ENCODE measurements at places on chromosomes 5 and 9. TPM values are rescaled to one million over a fixed set of nuclear protein-coding genes. Genes with fewer than 3 reads are reported as not detected.

- no peak overlapping the region for H3K4me3 ChIP-seq
- DNase-seq = no peak
- H3K27me3 ChIP-seq = no peaks in the 10 kb centered on the region
These were observed 10.3 kb downstream of the CETN3 start for GRCh38 chr5:90399251-90399650.

- H3K27me3 ChIP-seq = no peaks in the 10 kb centered on the region
- no peaks in the 10 kb centered on the region for H3K4me1 ChIP-seq
- H3K36me3 ChIP-seq = peaks cover 47% of the 10 kb centered on the region
- no peak overlapping the region for H3K27ac ChIP-seq
These were observed 13.7 kb downstream of the SUB1 start for GRCh38 chr5:32598997-32599549.

DNA sequence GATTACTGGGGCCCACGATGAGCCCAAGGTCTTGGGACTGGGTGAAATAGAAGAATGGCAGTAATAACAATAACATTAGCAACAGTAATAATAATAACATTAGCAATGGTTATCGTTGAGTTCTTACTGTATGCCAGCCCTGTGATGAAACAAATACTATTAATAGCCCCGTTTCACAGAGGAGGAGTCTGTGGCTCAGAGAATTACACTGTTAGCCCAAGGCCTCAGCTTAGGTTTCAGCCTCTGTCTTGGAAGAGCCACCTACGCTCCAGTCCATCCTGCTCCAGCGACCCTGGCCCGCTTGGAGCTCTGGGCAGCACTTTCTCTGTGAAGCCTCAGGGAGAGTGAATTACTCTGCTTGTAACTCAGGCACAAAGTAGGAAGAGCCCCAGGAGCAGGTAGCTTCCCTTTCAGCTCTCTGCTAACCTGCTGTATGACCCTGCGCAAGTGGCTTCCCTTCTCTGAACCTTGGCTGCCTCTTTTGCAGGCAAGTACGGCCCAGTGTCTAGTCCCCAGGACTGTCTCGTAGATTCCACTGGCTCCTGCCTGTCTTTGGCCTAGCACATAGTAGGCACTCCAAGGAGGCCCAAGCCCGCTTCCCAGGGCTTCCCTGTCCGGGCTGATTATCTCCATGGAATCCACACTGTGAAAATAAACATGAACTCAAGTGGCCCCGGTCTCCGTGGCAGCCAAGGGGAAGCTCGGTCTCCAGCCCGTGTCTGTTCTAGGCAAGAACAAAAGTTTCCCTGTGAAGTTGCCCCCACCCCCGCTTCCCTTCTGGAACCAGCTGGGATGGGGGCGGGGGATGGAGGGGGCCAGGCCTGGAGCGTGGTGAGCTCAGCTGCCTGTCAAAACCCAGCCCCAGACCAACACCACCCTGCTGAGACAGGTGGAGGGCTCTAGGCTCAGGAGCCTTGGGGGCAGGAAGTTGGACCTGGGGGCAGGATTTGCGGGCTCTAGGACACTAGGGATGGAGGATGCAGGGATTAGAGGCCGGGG lies 26.2 kb upstream of the LMX1B start:
- peaks cover 5% of the 10 kb centered on the region for H3K4me1 ChIP-seq
- H3K27ac ChIP-seq = no peak overlapping the region
- H3K36me3 ChIP-seq = no peaks in the 10 kb centered on the region
- no peak for DNase-seq

GRCh38 chr5:126233256-126233655 lies 190.0 kb upstream of the GRAMD2B start:
- H3K27me3 ChIP-seq = no peaks in the 10 kb centered on the region
- no peaks in the 10 kb centered on the region for H3K4me1 ChIP-seq
- no peak overlapping the region for H3K4me3 ChIP-seq
- H3K27ac ChIP-seq = no peak overlapping the region

DNA sequence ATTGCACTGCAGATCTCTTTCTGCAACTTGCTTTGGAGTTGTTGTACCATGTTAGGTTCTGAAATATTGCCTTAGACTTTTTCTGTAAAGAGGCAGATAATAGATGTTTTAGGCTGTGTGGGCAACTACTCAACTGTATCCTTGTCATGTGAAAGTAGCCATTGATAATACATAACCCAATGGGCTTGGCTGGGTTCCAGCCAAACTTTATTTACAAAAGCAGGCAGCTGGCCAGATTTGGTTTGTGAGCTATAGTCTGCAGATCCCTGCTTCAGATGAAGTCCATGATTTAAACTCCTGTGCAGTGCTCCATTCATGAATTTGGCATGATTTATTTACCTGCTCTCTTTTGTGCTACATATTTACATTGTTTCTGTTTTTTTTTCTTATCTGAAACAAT lies 300.4 kb downstream of the IRX2 start:
- H3K4me3 ChIP-seq = no peak overlapping the region
- H3K27me3 ChIP-seq = no peaks in the 10 kb centered on the region
- no peaks in the 10 kb centered on the region for H3K36me3 ChIP-seq
- H3K27ac ChIP-seq = no peak overlapping the region
- no peak for DNase-seq

DNA sequence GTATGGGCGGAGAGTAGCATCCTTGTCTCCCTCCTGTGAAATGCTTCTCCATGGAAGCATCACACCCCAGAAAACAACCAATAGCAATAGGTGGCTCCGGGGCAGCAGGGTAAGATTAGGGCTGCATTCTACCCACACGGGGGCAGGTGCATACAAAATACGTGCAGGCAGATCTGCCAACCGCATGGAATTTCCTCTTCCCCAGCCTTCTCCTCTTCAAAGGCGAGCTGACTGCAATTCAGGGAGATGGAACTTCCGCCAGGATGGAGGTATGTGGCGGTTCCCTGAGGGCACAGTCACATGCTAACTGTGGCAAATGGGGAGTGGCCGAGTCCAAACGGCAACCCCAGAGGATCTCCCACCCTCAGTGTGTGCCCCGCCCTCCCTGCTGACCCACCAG lies 81.5 kb downstream of the LMNB1 start:
- no peak overlapping the region for H3K27ac ChIP-seq
- H3K36me3 ChIP-seq = no peaks in the 10 kb centered on the region
- peak; percentile 46 for DNase-seq
- peaks cover 2% of the 10 kb centered on the region for H3K4me1 ChIP-seq
- H3K27me3 ChIP-seq = no peaks in the 10 kb centered on the region

- H3K27ac ChIP-seq = no peak overlapping the region
- H3K36me3 ChIP-seq = no peaks in the 10 kb centered on the region
These were observed 16.7 kb upstream of the TNPO1 start for GRCh38 chr5:72799721-72800120.

The FBP2 gene
- not detected for total RNA-seq

DNA sequence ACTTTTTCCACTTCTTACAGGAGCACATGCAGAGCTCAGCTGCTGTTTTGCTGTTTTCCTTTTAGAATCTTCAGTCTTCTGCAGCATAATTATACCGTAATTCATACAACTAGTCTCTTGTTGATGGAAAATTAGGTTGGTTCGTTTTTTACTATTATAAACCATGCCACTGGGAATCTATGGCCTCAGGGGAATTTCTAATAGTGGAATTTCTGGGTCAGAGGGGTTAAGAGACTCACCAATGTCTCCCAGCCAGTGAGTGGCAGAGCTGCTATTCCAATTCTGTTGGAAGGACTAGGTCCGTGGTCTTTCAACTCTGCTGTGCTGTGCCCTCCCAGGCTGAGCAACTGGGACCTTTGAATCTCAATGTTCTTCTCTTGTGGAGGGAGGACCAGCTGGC lies 282.5 kb downstream of the ZSWIM6 start:
- H3K27ac ChIP-seq = no peak overlapping the region
- no peaks in the 10 kb centered on the region for H3K27me3 ChIP-seq
- H3K4me1 ChIP-seq = no peaks in the 10 kb centered on the region
- DNase-seq = no peak
- H3K36me3 ChIP-seq = no peaks in the 10 kb centered on the region
- H3K4me3 ChIP-seq = no peak overlapping the region

The KCNN2 gene
- total RNA-seq = 18.6 TPM

DNA sequence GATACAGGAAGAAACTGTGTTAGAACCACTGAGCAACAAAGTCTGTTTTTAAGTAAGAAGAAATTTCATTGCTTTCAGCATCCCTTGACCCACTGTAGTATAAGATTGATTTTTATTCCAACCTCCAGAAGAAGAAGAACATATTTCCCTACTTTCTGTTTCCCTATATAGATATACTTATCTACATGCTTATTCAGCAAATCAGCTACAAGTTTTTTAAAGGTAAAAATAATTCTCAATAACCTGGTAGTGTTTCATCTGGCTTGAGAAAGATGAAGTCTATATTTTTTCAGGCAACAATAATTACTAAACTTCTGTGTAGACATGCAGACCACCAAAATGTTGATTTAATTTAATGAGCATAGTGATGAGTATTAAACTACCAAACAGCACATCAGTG lies 201.0 kb downstream of the OSTF1 start:
- no peaks in the 10 kb centered on the region for H3K4me1 ChIP-seq
- H3K27ac ChIP-seq = no peak overlapping the region
- no peaks in the 10 kb centered on the region for H3K36me3 ChIP-seq
- H3K27me3 ChIP-seq = no peaks in the 10 kb centered on the region
- no peak for DNase-seq

The BTNL8 gene
- 0.48 TPM for total RNA-seq

DNA sequence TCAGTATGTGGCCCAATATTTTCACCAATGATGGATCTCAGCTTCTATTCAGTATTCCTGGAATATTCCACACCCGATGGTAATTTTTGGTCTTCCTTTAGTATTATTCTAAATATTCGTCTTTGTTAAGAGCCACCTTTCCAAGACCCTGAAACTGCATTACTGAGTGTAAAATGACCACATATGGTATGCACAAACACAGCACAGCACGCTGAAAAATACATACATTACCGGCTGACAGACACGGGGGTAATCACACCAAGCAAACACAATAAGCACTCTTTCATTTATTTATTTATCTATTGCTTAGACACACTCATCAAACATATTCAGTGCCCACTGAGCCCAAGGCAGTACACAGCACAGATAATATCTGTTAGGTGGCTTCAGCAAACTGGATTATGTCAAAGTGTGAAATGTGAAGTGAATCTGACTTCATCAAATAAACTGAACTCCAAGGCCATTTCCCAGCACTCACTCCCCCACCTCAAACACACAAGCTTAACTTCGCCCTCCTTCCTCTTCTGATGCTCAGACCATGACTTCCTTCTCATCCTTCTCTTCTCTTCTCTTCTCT lies 1637.8 kb upstream of the C9orf72 start:
- peaks cover 6% of the 10 kb centered on the region for H3K4me1 ChIP-seq
- no peaks in the 10 kb centered on the region for H3K36me3 ChIP-seq
- no peaks in the 10 kb centered on the region for H3K27me3 ChIP-seq
- peak overlapping the region; percentile 49 for H3K4me3 ChIP-seq
- no peak overlapping the region for H3K27ac ChIP-seq
